Stimulated activated CD4-positive, alpha-beta T cell treated with anti-CD3 and anti-CD28 coated beads, Interleukin-2, amount 100 ng/mL, for 24 hours (primary cell): ENCODE measurements at places on chromosomes 5 and 9.
A peak's percentile ranks its signal among the peaks of the same experiment; 100 is the strongest.

DNA sequence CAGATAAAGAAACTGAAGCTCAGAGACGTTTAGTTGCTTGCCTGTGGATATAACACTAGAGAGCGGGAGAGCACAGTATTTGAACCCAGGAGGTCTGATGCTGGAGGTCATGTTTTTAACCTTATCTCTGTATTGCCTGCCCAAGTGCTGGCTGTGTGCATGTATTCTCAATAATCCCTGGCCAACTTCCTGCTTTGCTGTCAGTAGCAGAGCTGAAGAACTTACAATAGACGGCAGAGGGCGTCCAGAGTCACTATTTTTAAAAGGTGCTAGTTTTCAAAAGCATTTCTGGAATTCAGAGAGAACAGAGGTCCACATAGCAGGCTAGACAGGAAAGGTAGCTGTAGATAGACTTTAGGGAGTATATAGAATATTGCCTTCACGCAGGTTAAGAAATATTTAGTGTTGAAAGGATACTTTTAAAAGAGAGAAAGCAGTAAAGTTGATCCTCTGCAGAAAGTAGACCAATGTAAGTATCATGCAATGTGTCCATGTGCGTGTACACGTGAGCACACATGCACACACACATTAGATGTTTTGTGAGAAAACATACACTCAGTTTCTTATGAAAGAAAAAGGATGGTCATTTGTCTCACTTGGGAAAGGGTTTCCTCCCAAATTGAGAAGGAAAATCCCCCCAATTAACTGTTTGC lies 46.3 kb downstream of the PTCD2 start:
- DNase-seq: peak; percentile 24

DNA sequence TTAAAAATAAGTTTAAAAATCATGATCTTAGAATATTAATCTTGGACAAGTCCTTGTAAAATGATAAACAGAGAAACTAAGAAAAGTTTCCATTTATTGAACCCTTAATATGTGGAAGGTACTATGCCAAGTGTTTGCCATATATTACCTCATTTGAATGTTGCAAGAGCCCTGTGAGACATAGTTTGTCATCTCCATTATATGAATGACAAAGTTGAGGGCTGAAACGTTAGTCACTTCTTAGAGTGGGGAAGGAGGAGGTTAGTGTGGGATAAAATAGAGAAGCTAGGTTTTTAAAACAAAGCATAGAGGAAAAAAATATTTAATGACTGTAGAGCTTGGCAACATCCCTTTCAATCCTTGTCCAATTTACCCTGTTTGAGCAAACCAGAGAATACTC lies 2.0 kb downstream of the TNC start:
- no peak for DNase-seq

- DNase-seq: no peak
Measured at GRCh38 chr5:111668477-111669414, 88.2 kb downstream of the NREP start.

DNA sequence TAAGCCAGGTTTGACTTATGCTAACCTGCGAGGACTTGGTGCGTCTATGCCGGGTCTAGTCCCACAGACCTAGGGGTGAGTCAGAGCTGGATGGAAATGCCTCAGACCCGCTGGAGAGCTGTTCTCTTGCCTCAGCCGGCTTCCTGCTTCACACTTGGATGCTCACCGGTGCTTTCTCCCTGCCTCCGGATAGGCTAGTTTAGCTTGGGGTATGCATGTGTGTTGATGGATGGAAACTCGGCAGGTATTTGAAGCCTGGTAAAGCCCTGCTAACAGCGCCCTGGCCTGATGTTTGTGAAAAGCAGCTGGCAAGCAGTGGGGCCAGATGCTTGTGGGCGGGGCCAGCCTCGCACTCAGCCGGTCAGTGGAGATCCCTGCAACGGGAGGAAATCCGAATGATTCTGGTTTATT lies 29.3 kb downstream of the PRRC2B start:
- DNase-seq: no peak

DNA sequence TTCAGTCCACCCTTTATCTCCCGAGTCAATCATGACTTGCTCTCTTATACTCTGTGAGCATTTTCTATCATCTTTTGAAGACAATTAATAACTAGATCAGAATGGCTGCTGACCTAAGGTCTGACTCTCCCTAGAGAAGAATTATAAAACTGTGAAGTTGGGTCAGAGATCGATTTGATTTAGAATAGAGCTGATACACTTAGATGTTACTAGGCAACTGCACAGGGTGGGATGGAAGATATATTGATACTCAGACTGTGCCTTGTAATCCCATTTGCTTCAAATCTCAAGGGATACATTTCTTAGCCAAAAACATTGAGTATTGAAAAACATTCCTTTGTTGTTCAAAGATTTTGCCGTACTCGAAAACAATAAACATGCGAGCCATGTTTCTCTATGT lies 106.0 kb upstream of the NMUR2 start:
- no peak for DNase-seq

GRCh38 chr5:133086366-133086875 lies 34.6 kb downstream of the HSPA4 start:
- DNase-seq: no peak

DNA sequence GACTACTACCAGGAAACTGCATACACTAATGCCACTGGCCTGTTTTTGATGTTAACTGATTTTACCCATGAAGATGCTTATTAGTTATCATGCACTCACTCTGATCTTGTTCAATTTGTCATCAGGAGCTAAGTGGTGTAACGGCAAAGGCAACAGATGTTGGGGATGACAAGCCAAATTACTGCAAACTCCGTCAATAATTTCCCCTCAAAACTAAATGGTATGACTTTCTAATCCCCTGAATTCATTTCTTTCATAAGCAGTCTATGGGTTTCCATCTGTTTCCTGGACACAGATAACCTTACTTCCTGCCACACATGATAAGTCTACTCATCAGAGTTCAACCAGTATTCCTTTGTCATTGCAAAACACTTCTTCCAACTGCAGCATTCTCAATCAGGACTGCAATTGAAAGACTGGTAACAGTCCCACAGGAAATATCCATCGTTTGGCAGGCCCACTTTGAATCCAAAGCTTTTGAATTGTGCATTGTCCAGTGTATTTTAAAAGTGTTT lies 96.2 kb upstream of the SMC2 start:
- no peak for DNase-seq

- DNase-seq: no peak
Measured at GRCh38 chr5:67094476-67095300, 101.9 kb downstream of the CD180 start.

DNA sequence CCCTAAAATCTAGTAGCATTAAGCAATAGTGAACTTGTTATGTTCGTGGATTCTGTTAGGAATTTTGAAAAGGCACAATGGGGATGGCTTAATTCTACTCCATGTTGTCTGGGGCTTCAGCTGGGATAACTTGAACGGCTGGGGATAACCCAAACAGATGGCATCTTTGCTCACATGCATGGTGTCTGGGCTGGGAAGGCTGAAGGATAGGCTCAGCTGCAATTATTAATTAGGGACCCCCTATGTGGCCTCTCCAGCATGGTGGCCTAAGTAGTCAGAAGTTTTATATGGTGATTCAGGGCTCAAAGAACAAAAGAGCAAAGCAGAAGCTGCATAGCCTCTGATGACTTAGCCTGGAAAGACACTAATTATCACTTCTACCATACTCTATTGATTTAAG lies 551.1 kb downstream of the PSAT1 start:
- DNase-seq: no peak

DNA sequence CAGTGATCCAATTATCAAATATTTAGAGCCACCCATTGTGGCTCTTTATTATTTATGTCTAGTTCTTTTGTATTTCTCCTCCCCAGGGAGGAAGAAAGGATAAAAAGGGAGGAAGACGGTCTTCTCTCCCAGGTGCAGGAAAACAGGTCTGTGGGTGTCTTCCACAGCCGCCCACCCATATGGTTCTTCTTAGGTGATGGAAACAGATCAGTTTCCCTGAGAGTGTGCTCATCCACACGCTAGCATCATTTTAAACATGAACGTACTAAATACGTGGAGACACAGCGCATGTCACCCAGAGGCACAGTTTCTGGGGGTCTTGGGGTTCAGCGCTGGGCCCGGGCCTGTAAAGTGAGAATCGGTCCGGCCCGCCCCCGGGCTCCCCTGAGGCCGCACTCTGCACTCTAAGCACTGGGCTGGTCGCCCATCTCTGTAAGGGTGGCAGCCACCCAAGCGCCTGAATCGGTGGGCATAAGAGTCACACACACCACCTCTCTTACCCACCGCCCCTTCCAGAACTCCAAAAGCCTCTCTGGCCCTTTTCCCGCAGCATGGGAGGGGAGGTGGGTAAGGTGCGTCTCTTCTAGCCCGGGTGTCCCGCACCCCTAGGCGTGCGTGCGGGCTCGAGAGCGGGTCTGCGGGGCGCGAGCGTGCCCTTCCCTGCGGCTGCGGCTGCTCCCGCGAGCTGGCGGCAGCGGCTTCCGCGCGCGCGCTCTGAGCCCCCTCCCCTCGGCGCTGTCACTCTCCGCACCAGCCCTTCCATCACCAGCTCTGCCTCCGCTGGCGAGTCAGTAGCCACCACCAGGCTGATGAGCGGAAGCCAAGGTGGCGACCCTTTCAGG lies 1.3 kb downstream of the PTCH1 start:
- DNase-seq: peak; percentile 26

DNA sequence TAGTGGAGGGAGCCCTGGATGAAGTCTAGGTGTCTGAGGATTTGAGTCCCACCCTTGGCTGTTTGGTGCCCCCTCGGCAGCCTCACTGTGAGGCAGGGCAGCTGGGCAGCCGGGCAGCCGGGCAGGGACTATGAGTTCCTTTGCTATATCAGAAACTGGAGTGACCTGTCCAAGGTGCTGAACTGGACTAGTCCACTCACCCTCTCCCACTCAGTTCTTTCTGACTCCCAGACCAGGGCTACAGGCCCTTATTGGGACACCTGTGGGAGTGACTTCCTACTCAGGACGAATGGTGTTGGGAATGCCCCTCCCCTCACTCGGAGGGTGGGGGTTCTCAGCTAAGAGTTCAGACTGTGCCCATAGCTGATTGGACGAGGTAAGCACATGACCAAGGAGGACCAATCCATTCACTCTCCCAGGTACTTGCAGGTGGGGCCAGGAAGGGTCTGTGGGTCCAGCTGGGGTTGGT lies 34.1 kb upstream of the RAPGEF1 start:
- peak; percentile 27 for DNase-seq

GRCh38 chr9:134411440-134412297 lies 85.4 kb downstream of the RXRA start:
- no peak for DNase-seq

DNA sequence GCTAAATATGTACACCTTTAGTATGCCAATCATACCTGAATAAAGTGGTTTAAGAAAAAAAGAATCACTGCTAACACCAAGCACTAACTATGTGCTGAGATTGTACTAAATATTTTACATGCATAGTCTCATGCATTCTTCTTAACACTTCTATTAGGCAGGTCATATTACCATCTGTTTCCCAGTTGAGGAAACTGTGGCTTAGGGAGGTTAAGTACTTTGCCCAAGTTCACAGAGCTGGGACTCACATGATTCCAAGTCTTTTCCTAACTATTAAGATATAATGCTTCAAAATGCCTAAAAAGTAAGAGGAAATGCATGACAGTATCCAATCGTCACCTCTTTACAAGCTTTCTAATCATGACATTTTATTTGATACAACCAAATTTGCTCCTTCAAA lies 69.2 kb upstream of the PLPP6 start:
- no peak for DNase-seq

- peak; percentile 25 for DNase-seq
Measured at GRCh38 chr9:19378647-19379046, 1.4 kb downstream of the RPS6 start.

GRCh38 chr9:137606734-137607138 lies 1.2 kb downstream of the ARRDC1 start:
- no peak for DNase-seq

GRCh38 chr5:94028001-94028400 lies 286.6 kb upstream of the POU5F2 start:
- no peak for DNase-seq

GRCh38 chr5:34511915-34512314 lies 144.2 kb upstream of the RAI14 start:
- DNase-seq: no peak

- DNase-seq: no peak
Measured at GRCh38 chr5:174448041-174448440, 276.3 kb upstream of the MSX2 start.

DNA sequence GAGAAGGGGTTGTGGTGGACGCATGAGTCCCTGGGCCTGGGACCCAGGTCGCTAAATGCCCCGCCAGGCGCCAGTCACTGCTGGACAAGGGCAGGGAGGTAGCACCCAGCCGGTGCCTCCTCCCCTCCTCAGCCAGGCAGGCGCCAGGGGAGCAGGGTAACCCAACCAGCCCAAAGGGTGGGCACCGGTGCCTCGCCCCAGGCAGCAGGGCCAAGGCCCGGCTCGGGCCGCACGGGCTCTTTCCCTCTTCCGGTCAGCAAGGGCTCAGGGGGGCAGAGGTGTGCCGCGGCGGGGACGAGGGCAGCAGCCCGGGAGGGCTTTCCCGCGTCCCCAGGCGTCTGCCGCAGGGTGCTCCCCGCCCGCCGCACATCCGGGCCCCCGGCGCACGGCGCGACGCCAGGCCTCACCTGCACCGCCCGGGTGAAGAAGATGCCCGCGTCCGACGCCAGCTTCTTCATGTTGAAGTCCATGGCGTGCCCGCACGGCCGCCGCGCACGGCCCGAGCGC lies 393 bp downstream of the SH3GLB2 start:
- no peak for DNase-seq

GRCh38 chr5:135395451-135395850 lies 3.6 kb downstream of the MACROH2A1 start:
- DNase-seq: no peak

DNA sequence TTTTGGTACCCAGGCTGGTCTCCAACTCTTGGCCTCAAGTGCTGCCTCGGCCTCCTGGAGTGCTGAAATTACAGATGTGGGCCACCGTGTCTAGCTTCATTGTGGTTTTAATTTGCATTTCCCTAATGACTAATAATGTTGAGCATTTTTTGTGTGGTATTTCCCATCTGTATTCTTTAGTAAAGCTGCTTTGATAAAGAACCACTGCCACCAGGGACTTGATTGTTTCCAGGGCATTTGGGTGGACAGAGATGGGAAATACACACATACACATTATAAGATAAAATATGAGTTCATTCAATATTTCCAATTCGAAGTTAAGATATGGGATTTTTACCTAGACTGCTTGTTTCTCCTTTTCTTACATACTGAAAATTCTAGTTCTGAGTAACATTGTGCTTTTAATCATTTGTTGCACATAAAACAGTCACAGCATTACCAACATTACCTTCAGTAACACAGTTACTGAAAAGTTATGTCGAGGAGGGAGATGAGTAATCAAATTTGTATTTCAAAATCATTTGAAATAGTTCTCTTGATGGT lies 28.9 kb downstream of the HABP4 start:
- DNase-seq: peak; percentile 34

DNA sequence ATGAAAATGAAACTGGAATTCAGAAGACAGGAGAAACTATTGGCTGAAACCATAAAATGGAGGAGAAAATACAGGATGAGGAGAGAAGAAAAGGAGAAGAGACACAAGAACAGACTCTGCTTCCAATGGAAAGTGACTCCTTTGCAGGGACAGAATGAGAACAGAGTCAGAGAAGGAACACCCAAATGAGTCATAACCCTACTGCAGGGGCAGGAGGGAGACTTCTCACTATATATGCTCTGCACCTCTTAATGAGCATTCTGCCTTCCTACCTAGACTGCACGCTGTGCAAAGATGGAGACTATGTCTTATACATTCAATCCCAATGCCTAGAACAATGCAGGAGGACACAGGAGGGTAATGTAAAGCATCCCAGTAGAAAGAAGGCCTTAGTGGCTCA lies 2.1 kb downstream of the SAXO1 start:
- no peak for DNase-seq

GRCh38 chr5:111707630-111708164 lies 49.3 kb downstream of the NREP start:
- no peak for DNase-seq

- no peak for DNase-seq
Measured at GRCh38 chr5:73136055-73136562, 15.7 kb downstream of the TMEM171 start.

- DNase-seq: no peak
Measured at GRCh38 chr5:122639033-122639432, 135.8 kb upstream of the SNX2 start.
